ENCODE measurements at places on chromosomes 7 and 10.

DNA sequence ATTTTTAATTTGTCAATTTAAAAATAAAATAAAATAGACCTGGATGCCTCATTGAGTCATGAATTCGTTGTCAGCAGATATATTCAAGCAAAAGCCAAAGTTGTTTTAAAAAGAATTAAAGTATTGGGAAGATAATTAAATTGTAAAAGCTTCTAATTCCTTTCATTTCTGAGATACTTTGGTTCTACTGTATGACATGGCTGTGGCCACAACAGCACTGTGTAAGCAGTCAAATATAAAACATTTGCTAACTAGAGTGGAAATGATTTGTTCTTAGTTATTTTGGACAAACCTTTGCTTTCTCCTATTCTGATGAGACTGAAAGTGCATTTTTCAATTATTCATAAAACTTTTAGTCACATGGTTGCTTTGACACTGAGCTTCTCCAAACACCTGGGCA is 143.6 kb upstream of the FAM13C start:
- DNase-seq, result no peak

GRCh38 chr10:133365461-133366129 is 7.6 kb downstream of the ECHS1 start:
- DNase-seq, result no peak

- DNase-seq, result no peak
Measured at GRCh38 chr7:118289476-118289875, 65.0 kb downstream of the ANKRD7 start.

DNA sequence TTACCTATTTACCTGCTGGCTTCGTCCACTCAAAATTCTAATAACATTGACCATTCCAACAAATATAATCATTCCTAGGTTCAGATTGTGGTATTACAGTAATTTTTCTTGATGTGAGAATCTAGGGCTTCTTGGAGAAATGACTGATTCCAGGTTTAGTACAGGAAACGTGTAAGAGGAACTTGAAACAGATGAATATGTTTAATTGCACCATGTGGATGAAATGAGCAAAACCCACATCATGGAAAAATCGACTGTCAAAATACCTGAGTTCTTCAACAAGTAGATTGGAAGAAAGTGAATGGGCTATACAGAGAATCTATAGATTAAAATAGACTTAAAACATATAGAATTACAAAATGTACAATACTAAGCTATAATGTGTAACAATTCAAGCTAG is 24.9 kb upstream of the OR9A4 start:
- no peak for DNase-seq

- no peak for DNase-seq
Measured at GRCh38 chr7:84025332-84025927, 169.2 kb downstream of the SEMA3A start.

- DNase-seq, result no peak
Measured at GRCh38 chr10:126270111-126270510, 118.2 kb downstream of the ADAM12 start.

GRCh38 chr7:77439572-77439971 is 23.4 kb upstream of the GSAP start:
- DNase-seq, result no peak

GRCh38 chr7:30906515-30907240 is 5.0 kb upstream of the AQP1 start:
- no peak for DNase-seq

DNA sequence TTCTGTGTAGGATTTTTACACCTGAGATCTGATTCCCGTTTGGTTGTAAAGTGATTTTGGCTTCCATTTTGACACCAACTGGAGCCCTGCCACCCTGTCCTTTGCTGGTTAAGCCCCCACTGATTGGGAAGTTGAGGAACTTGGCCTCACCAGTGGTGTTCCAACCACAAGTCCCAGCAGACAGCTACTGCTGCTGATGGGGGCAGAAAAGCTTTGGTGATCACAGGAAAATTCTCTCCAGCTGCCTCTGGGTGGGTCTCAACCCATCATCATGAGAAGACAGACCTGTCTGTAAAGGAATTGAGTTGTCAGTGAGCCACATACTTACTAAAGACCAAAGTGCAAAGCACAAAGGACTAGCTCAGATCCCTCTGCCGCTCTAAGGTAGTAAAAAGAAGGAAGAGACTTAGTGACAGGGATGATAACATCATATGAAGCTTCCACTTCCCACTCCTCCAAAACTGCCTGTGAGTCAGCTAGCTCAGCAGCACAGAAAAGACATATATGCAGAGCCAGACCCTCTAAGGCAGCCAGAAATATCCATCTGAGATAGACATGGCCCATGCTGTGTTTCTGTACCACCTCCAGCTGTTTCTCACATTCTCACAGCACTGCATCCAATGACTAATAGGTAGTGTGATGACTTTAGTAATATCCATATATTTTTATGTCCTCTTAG is 22.4 kb upstream of the LRRC17 start:
- no peak for DNase-seq

GRCh38 chr10:79381804-79382221 is 34.5 kb downstream of the PPIF start:
- no peak for DNase-seq

GRCh38 chr10:116892907-116893685 is 43.8 kb downstream of the ENO4 start:
- DNase-seq, result no peak

DNA sequence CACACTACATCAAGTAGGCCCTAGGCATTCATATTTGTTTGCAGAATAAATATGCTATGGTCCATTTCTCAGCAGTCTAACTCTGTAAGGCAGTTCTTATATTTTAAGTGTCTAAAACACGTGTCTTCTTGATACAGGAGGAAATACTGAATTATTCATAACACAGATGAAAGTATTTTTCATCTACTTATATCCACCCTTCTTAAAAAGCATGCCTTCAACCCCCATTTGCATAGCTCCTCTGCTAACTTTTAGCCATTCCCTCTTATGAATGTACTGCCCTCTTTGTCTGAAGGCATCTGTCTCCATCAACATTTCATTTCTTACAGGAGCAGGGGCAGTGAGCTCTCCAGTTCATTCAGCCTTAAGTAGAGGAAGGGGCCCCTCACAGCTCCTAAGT is 57.7 kb downstream of the ZFAND4 start:
- no peak for DNase-seq

GRCh38 chr7:43568529-43568928 is 14.4 kb upstream of the STK17A start:
- DNase-seq, result no peak

DNA sequence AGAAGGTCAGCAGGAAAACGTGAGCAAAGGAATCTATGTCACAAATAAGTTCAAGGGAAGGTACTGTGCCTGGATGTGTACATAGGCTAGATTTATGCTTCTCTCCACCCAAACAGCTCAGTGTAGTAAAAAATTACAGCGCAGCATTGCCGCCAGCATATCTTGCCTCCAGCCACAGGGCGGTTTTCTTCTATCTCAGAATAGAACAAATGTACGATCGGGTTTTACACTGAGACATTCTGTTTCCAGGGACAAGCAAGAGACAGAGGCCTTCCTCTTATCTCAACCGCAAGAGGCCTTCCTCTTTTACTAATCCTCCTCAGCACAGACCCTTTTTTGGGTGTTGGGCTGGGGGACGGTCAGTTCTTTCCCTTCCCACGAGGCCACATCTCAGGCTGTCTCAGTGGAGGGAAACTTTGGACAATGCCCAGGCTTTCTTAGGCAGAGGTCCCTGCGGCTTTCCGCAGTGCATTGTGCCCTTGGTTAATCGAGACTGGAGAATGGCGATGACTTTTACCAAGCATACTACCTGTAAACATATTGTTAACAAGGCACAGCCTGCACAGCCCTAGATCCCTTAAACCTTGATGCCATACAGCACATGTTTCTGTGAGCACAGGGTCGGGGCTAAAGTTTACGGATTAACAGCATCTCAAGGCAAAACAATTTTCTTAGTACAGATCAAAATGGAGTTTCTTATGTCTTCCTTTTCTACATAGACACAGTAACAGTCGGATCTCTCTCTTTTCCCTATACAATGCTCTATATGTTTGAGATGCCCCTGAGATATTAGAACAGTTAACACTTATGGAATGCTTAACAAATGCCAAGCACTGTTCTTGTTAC is 11.6 kb upstream of the ABHD11 start:
- DNase-seq, result no peak

DNA sequence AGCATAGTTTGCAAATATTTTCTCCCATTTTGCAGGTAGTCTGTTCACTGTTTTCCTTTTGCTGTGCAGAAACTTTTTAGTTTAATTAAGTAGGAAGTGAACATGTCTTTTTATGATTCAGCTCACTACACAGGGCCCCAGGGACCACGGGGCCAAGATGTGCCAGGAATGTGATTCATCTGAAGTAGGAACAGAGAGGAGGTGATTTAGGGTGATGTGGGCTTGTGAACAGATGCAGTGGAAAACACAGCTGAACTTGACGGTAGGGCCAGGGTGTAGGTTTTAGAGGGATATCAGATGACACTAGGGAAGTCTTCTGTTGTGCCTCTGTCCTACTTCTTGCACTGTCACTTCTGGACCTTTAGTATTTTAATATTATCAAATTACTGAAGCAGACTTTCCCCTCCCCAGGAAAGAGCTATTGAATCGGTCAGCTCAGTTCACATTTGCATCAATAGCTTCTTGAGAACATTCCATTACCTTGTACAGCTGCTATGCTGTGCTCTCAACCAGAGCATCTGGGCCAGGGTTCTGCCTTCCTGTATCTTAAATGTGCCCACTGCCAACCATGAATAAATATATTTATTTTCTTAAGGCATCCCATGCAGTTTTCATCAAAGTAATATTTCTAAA is 96.9 kb downstream of the OSBPL3 start:
- peak; percentile 61 for DNase-seq

DNA sequence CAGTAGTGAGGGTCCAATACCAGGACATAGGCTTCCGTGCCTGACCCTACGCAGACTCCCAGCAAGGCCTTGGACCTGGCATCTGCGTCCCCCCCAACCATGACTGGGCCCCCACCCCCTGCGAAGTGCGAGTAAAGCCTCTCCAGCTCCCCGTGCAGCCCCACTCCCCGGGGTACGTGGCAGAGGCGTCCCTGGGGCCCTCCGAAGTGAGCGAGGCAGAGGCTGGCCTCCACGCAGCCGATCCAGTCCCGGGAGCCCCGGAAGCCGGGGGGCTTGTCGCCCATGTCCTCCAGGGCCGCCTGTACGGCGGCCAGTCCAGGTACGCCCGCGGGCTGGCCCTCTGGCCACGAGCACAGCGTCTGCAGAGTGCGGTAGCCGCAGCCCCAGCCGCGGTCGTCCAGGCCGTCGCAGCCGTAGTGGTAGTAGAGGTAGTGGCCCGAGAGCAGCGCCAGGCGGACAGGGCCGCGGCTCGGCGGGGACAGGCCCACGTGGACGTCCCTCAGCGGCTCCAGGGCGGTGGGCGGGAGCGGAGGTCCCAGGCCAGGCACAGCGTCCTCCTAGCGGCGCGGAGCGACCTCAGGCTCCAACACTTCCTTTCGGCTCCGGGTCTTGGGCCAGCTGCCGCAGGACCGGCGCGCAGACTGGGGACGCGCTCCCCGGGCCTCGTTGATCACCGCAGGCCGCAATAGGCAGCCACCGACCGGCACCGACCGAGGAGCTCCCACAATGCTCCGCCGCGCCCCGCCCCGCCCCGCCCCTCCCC is at the start of gene UFSP1:
UFSP1 (minus strand) TSS at position 728 of the 763 bp plus-strand sequence; CDS start at position 284, 444 bp downstream.
- DNase-seq, result no peak

DNA sequence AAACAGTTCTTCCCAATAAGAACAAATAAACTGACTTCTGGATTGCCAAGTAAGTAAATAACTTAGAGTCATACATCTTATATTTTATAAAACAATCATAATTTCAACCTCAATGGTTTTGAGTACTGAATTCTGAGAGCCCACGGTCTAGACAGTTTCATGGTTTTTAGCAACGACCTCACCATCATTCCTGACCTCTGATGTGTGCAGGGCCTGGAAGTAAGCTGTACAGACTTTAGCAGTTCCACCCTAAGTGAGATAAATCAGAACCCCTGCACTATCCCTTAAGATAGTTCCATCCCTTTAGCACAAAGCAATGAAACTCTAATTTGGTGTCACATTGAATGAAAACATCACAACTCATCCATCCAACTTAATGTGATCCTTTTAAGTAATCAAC is 86.0 kb downstream of the NEBL start:
- DNase-seq, result no peak

GRCh38 chr7:129093867-129094456 is 39.1 kb upstream of the TNPO3 start:
- DNase-seq, result no peak

GRCh38 chr7:36961693-36962092 is 237.4 kb upstream of the AOAH start:
- no peak for DNase-seq

DNA sequence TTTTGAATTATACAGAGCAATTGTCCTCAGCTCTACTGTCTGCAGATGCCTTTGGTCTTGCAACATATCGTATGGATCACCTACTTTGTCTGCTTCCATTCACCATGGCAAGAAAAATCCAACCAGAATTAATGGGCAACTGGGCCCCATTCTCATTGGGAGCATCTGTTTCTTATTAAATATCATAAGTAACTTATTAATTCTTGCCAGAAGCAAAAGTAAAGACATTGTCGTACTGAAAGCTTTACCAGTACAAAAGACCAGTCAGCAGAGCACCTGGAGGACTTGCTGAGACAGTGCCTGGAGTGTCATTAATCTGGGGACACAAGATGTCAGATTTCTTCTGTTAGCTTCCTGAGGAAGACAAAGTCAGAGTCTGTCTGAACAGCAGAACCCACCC is 404.5 kb downstream of the INHBA start:
- DNase-seq, result no peak

DNA sequence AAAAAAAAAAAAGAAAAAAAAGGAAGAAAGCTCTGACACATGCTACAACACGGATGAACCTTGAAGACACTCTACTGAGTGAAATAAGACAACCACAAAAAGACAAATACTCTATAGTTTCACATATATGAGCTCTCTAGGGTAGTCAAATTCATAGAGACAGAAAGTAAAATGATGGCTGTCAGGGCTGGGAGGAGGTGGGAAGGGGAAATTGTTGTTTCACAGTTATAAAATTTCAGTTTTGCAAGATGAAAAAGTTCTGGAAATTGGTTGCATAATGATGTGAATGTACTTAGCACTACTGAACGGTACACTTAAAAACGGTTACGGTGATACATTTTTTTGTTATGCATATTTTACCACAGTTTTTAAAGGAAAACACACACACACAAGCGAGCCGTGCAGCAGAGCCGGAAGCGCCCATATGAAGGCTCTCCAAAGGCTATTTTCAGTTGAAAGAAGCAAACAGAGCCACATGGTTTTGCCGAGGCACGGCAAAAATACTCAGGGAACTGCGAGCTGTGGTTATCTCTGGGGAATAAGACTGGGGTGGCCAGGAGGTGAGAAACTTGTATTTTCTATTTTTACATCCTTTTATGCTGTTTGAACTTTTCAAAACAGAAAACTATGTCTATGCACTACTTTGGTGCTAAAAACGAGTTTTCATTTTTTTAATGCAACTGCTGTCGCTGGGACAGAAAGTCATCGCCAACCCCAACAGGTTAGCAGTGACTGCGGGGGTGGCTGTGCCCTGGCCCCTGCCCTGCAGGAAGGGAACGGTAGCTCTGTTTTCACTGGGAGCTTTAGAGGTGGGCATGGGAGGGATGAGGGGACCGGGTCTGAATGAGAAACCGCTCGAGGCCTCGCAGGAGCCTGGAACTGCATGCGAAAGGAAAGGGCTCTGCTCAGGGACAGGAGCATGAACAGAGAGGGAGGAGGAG is 132.9 kb downstream of the OAT start:
- no peak for DNase-seq

Measured in stimulated activated CD4-positive, alpha-beta T cell treated with anti-CD3 and anti-CD28 coated beads, Interleukin-15, amount 100 ng/mL, for 24 hours (primary cell).